ENCODE measurements at places on chromosomes 7 and 10.

DNA sequence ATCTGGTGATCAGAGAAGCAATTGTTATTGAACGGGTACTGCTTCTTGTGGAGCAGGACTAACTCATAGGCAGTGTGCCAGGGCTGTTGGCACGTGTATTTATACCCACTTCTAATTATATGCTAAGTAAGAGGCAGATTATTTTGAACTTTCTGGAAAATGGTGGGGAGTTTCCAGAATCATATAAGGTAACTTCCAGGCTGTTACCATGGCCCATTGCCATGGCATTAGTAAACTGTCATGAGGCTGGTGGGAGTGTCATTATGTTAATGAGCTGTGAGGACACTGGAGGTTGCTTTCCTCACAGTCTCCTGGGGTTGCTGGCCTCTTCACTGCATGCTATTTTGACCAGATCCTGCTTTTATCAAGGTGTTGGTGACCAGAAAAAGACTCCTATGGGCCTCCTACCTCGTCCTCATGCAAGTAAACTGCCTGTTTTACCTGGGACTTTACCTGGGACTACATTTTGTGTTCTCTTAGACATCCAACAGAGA, 122.6 kb downstream of the KCND2 start:
- no peak for DNase-seq

GRCh38 chr7:98777051-98777450, 92.8 kb downstream of the TMEM130 start:
- no peak for DNase-seq

- DNase-seq = no peak
These were observed 15.2 kb downstream of the SAMD9L start for GRCh38 chr7:93133005-93133404.

DNA sequence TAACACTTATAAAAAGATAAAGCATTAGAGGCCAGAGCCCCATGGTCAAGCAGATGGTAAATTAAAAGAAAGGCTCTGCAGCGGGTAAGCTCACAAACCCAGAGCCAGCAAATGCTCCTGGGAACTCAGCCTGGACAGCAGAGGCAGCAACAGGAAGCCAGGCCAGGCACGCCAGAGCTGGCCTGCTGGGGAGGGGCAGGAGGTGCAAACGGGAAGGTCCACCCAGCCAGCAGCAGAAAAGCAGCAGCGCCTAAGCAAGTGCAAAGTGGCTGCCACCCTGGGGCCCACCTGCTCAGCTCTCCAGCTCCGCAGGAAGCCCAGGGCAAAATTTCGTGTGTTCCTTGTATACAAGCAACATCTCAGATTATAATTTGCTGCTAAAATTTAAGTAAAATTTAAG, 82.7 kb upstream of the GPR22 start:
- DNase-seq = no peak

- no peak for DNase-seq
These were observed 798 bp upstream of the MACROH2A2 start for GRCh38 chr10:70051848-70052247.
